ENCODE measurements at places on chromosomes 4 and X.
A peak's percentile ranks its signal among the peaks of the same experiment; 100 is the strongest.

- no peak for DNase-seq
Observed at GRCh38 chr4:77920371-77920770, 57.7 kb downstream of the MRPL1 start.

DNA sequence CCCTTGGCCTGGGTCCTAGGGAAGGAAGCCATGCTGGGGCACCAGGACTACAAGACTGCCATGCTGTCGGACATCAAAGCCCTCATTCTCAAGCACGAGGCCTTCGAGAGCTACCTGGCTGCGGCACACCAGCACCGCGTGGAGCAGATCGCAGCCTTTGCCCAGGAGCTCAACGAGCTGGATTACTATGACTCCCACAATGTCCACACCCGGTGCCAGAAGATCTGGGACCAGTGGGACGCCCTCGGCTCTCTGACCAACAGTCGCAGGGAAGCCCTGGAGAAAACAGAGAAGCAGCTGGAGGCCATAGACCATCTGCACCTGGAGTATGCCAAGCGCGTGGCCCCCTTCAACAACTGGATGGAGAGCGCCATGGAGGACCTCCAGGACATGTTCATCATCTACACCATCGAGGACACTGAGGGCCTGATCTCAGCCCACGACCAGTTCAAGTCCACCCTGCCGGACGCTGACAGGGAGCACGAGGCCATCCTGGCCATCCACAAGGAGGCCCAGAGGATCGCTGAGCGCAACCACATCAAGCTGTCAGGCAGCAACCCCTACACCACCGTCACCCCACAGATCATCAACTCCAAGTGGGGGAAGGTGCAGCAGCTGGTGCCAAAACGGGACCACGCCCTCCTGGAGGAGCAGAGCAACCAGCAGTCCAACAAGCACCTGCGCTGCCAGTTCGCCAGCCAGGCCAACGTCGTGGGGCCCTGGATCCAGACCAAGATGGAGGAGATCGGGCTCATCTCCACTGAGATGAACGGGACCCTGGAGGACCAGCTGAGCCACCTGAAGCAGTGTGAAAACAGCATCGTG is 487.0 kb downstream of the TRAM1L1 start:
- DNase-seq = no peak

GRCh38 chr4:5899881-5900280 is 7.0 kb upstream of the CRMP1 start:
- no peak for DNase-seq

DNA sequence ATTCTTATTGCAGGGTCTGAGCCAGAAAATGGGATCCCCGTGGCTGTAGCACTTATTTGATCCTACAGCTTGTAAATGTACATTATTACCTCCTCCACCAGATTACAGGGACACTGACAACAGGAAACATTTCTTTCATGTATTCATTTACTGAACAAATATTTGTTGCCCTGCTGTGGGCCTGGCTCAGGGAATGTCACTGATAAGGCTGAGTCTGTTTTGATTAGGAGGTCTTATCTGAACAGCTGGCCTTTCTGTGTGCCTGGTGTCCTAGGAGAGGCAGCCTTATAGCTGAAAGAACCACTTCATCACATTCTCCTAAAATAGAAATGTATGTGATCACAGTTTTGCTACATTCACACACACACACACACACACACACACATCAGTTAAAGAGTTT is 45.5 kb upstream of the PROM1 start:
- no peak for DNase-seq

DNA sequence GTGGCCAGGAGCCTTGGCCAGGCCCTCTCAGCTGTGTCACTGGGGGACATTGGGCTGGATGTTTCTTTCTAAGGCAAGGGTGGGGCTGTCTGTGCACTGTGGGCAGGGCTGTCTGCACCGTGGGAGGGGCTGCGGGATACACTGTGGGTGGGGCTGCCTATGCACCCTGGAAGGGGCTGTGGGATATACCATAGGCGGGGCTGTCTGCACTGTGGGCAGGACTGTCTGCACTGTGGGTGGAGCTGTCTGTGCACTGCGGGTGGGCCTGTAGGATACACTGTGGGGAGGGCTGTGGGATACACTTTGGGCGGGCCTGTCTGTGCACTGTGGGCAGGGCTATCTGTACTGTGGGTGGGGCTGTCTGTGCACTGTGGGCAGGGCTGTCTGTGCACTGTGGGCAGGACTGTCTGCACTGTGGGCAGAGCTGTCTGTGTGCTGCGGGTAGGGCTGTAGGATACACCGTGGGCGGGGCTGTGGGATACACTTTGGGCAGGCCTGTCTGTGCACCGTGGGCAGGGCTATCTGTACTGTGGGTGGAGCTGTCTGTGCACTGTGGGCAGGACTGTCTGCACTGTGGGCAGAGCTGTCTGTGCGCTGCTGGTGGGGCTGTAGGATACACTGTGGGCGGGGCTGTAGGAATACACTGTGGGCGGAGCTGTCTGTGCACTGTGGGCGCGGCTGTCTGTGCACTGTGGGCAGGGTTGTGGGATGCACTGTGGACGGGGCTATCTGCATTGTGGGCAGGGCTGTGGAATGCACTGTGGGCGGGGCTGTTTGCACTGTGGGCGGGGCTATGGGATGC is 31.1 kb downstream of the ACOX3 start:
- DNase-seq = peak; percentile 61

DNA sequence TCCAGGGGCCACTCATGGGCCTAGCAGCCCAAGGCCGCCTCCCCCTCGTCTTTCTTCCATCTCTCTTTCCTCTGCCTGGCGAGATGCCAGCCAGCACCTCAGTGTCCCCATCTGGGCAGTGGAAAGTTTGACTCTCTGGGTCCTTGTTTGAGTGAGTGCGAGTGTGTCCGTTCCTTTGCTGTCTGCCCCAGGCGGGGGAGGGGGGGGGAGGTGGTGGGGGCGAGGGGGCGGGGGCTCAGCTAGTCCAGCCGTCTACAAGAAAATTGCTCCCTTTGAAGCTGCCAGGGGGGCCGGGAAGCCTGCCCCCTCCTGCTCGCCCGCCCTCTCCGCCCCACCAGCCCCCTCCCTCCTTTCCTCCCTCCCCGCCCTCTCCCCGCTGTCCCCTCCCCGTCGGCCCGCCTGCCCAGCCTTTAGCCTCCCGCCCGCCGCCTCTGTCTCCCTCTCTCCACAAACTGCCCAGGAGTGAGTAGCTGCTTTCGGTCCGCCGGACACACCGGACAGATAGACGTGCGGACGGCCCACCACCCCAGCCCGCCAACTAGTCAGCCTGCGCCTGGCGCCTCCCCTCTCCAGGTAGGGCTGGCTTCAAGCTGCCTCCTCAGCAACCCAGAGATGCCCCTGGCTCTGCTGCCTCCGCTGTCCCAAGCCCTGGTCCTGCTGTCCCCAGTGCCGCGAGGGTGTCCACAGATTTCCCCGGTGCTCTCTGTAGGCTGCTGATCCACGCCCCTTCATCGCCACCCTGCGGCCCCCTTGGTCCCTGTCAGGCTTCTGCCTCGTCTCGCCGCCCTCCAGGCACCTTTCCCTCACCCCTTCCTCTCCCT is at the start of gene BGN:
TSS of gene BGN (plus strand) at position 440 of the 821 bp plus-strand sequence. CDS start 9,652 bp downstream, outside the sequence.
- DNase-seq = peak; percentile 14

- DNase-seq = no peak
Observed at GRCh38 chr4:27011401-27011800, 150.8 kb downstream of the STIM2 start.

DNA sequence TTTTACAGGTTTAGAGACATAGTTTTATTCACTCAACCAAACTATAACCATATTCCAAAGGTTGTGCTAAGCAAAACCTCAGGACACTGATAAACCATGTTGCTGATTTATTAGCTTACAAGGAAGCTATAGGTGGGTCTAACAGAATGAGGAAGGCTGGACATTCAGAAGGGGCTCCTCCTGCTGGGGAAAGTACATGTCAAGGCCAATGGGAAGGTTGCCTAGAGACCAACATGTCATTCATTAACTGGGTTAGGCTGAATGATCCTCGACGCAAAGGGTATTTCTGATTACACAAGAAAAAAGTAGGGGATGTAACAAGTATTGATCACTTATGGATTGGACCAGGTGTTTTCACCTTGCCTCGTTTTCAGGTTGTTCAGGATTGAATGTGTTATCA is 30.3 kb downstream of the SLC10A6 start:
- DNase-seq = no peak

DNA sequence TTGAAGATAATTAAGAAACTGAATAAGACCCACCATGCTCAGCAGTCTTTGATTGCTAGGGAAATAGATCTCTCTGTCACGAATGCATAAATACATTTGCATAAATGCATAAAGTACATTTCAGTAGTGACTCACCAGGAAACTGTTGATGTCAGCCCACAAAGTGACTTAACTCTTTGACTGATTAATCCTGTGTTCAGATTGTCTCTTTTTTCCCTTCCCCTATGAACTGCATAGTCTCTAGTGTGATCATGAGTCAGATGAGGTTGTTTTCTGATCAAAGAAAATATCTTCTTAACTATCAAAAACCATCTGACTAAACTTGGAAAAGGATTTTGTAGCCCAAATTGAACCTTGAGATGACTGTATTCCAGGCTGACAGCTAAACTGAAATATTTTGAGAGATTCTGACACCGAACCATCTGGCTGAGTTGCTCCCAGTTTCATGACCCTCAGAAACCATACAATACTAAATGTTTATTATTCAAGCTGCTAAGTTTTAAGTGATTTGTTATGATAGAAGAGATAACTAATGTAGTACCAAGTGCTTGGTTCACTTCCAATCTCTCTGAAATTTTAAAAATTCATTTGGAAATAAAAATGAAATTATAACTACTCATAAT is 1381.5 kb upstream of the AGA start:
- DNase-seq = no peak

DNA sequence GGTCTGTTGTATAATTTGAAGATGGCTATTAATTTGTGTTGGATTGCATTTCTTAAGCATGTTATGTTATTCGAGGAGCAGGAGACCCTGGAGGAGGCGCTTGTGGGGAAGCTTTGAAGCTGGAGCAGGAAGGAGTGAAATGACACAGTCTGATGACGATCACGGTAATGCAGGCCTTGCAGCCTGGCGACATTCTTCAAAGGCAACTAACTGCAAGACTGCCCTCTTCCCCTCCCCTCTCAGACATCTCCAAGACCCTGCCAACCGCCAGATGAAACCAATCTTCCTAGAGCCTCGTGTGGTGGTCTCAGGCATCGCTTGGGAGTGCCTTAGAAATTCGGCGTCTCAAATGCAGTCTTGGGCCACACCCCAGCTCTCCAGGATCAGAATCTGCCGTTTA is 16.1 kb downstream of the CLCN4 start:
- no peak for DNase-seq

DNA sequence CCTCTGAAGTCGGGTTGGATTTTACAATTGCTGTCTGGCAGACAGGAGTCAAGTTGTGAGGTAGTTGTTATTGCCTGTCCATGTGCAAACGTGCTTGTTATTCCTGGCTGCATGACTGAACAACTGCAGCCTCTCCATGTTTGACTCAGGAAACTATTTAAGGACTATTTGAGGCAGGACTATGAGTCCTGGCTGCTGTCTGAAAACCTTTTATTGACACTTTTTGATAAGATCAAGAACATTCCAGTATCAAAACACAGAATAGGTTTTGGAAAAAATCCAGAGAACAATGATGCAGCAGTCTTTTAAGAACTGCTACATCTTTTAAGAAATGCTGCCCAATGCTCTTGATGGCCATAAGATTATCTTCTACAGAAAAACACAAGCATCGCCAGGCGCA is 10.0 kb upstream of the SPRY1 start:
- no peak for DNase-seq

DNA sequence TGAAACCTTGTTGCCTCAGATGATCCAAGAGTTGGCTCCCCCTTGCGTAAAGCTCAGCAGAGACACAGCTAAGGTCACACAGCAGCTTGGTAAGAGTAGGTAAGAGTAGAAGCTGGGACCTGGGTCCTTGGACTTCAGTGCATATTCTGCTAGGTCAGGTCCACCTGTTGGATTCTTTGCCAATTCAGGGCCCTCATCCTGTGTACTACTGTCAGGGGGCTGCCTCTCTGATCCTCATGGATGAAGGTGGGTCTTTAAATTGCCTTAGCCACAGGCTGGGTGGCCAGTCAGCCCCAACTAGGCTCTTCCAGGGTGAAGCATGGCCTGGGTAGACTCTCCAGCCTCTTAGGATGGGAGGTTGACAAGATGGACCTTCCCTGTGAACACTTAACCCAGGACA is 155.8 kb downstream of the AMMECR1 start:
- DNase-seq = no peak

DNA sequence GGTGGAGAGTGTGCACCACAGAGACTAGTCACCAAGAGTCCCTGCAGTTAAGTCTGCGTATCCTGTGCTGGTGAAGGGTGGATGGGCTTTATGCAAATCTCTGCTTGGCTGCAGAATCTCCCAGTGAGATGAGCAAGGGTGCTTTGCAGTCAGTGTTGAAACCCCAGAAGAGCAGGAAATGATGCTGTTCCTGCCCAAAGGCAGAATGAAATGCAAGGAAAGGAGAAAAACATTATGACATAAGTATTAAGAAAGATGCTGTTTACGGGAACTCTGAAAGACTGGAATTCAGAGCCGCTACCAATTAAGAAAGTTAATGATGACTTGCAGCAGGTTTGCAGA is 25.4 kb upstream of the ACSL1 start:
- no peak for DNase-seq

GRCh38 chr4:156322592-156322991 is 368.9 kb upstream of the CTSO start:
- DNase-seq = no peak

DNA sequence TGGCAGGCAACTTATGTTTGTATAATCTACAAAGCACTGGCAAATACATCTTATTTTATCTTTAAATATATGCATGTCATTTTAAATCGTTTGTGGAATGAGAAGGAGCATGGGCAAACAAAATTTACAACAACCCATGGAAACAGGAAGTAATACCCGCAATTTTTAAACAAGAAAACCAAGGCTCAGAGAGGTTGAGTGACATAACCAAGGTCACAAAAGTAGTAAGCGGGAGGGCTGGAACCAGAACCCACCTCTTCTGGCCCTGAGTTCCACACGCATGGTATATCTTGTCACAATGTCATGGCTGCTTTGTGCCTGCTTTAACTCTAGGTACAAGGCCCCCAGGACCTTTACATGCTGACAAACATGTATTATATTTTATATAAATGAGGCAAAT is 52.9 kb downstream of the SLC7A11 start:
- no peak for DNase-seq

DNA sequence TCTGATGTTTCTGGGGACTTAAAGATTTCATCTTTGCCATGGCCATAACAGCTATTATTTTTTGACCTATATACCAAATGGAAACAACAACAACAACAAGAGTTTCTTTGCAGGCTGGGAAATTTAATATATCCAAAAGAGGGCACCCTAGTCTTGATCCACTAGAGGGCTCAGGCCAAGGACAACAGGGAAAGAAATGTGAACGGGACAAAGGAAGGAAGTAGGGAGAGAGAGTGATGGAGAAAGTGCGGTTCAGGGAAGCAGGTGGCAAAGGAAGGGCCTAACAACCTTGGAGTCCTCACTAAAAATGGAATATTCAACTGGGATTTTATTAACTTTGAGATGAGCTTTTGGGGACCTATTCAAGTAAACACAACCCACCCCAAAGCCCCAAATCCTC is 67.8 kb upstream of the SCML1 start:
- no peak for DNase-seq

GRCh38 chrX:132216806-132217202 is 2.4 kb downstream of the RAP2C start:
- no peak for DNase-seq

Data from activated gamma-delta T cell treated with Interleukin-2 at 50 U/mL for 16 hours (primary cell).